NT2/D1 (cell line): ENCODE measurements at places on chromosomes 6 and 20.

GRCh38 chr6:3442431-3443220 lies 14.2 kb downstream of the SLC22A23 start:
- DNase-seq: no peak

- no peak for DNase-seq
Measured at GRCh38 chr6:17574866-17575560, 25.1 kb upstream of the FAM8A1 start.

GRCh38 chr6:47200536-47201334 lies 109.0 kb downstream of the TNFRSF21 start:
- DNase-seq: no peak

DNA sequence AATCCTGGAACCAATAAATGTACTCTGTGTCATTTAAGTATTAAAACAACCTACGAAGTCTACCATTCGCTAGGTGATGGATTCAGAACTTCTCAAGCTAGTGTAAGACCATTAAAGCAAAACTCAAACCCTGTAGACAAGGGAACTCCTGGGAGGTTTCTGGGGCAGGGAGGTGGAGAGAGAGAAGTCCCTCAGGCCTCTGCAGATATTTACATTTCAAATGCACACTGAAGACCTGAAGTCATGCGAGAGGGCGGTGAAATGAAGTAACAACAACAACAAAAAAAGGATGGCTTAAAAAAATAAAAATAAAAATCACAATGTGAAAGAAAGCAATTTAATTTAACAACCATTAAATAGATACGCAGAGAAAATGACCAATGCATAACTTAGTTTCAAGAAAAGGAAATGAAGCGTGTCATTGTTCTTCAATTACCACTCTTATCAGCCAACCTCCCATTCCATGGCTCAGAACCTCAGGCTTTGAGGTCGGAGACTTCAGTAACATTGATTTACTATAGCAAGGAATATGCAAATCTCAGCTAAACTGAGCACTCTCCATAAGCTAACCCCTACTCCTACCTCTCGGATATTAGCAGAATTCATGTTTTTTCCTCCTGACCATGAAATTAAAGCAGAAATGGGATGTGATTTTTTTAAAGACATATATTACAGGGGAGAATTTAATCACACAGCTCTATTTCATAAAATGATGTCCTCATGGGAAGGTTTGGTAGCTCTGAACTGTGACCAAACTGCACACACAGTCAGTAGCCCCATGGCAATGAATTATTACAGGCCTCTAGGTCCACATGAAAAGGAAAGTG lies 140.6 kb downstream of the KIF16B start:
- DNase-seq: no peak

GRCh38 chr6:149031859-149032598 lies 285.2 kb downstream of the UST start:
- no peak for DNase-seq

- DNase-seq: no peak
Measured at GRCh38 chr6:131641554-131641953, 4.5 kb downstream of the ENPP3 start.

DNA sequence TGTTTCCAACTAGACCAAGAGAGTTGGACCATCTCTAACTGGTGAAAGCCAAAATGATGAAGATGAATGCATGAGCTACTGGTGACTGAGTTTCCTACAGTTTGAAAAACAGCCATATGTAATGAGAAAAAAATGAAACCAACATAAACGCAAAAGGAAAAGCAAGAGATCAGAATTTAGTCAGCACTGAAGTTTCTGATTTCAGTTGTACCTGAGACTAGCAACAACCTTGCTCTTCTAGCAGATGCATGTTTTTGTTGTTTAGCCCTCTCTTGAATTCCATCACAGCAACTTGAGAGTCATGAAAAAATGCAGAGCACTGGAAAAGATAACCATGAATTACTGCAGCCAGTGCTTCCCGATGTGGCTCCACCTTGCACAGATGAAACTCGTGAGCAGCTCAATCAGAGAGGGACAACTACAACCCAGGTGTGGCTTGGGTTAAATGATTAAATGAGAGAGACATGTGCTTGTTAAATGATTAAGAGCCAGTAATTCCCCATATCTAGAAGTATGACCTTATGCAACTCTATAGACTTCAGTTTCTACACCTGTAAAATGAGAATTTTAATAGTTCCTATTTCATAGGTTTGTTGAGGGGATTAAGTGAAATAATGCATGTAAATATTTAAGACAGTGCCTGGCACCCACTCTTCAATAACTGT lies 104.8 kb downstream of the ELOVL4 start:
- DNase-seq: no peak

DNA sequence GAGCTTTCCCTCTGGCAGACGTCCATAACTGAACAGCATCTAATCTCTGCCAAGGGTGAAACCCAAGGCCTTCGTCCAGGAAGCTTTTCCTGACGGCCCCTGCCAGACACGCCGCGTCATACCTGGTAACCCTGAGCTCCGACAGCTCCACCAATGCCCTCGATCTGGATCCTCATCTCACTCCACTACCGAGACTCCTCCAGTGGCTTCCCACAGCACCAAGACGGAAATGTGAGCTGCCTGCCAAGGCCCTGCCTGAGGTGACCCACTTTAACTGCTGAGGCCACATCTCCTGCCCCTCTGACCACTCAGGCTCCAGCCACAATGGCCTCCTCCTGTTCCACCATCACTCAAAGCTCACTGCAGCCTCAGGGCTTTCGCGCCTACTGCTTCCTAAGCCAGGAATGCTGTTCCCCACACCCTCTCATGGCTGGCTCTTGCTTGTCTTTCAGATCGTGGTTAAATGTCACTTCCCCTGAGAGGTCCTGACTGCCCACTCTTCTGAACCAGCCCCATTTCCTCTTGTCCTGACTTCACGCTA lies 143.2 kb downstream of the PREX1 start:
- DNase-seq: no peak

DNA sequence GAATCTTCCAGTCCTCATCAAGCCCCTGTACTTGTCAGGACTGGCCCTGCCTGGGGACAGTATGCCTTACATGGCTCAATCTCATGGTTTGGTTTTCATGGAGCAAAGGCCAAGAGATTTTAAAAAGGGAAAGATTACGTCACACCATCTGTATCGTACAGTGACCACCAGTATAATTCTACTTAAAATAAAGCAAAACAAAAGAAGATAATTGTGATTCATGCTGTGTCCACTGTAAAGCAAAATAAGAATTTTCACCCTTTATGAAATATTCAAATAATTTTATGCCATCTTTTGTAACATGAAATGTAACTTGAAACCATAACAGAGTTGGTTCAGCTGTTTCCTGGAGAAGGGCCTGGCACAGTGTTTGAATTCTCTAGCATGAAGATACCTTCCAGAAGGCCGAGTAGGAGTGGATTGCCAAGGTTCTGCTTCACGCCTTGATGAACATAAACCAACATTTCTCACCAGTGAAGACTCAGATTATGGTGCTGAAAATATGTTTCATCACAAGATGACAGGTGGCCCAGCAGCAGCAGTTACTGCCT lies 486.5 kb downstream of the RFPL4B start:
- DNase-seq: no peak

GRCh38 chr6:119344306-119344705 lies 5.3 kb downstream of the MAN1A1 start:
- no peak for DNase-seq

GRCh38 chr6:4883298-4883697 lies 107.1 kb downstream of the CDYL start:
- no peak for DNase-seq

GRCh38 chr6:82908661-82909060 lies 157.0 kb downstream of the UBE3D start:
- DNase-seq: no peak

GRCh38 chr20:19935842-19936241 lies 81.3 kb upstream of the NAA20 start:
- no peak for DNase-seq

GRCh38 chr6:64723327-64724058 lies 983.5 kb downstream of the EYS start:
- DNase-seq: no peak

- DNase-seq: peak; percentile 68
Measured at GRCh38 chr6:144264270-144265060, 20.7 kb upstream of the UTRN start.

DNA sequence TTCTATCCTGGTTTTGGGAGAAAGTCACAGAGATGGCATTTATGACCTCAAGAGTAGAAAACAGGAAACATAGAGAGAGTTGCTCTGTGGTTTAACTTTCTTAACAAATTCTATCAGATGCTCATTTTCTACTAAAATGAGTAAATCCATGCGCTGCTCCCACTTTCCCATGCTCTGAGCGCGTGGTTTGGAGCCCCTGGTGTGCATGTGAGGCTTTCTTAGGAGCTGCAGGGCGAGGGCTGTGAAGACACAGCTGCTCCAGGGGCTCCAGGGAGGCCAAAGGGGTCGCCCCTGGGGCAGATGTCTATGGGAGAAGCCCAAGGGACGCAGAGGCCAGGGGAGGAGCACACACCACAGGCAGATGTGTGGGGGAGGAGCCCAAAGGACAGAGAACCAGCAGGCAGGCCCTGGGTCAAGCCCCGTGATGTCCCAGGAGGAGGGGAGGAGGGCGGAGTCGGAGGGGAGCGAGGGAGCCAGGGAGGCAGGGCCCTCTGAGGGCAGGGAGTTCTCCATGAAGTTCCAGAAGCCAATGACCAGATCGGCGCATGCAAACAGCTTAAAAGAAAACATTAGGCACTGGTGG lies 122.9 kb downstream of the IRF4 start:
- no peak for DNase-seq

GRCh38 chr6:149925253-149925973 lies 2.5 kb upstream of the RAET1G start:
- no peak for DNase-seq

DNA sequence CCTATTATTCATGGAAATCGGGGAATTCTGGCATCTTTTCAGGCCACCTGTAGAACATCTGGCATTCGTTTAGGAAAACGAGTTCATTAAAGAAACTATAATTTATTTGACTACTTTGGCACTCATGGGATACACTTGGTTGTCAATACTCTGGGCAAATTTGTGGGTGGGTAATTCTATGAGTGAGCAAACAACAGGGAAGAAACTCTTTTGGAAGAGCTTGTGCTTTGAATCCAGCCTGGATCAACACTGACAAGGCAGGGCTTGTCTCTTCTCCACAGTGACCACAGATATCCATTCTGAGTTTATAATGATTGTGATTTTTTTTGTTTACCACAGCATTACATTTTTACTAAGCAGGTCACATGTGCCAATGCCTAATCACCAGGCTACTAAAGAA lies 394.7 kb downstream of the THBS2 start:
- DNase-seq: no peak

GRCh38 chr6:39330476-39330875 lies 8.0 kb upstream of the KCNK16 start:
- DNase-seq: no peak

- DNase-seq: no peak
Measured at GRCh38 chr6:3384241-3385143, 72.4 kb downstream of the SLC22A23 start.

GRCh38 chr6:101509536-101509935 lies 116.0 kb downstream of the GRIK2 start:
- DNase-seq: no peak

GRCh38 chr6:17935188-17936149 lies 52.0 kb downstream of the KIF13A start:
- no peak for DNase-seq

DNA sequence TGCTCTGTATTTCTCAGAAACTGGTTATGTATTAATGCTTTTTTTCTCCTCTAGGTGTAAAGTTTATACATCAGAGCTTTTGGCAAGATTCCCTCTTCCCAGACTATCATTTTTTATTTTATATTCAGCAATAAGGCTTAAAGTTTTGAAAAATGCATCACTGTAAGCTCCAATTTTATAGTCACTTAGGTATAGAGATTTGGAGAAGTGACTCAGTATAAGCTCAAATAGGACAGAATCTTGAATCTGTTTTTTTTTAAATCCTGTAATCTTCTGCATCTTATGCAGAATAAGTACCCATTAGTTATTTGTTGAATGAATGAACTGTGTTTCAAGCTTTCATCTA lies 1.0 kb downstream of the NCOA7 start:
- no peak for DNase-seq

DNA sequence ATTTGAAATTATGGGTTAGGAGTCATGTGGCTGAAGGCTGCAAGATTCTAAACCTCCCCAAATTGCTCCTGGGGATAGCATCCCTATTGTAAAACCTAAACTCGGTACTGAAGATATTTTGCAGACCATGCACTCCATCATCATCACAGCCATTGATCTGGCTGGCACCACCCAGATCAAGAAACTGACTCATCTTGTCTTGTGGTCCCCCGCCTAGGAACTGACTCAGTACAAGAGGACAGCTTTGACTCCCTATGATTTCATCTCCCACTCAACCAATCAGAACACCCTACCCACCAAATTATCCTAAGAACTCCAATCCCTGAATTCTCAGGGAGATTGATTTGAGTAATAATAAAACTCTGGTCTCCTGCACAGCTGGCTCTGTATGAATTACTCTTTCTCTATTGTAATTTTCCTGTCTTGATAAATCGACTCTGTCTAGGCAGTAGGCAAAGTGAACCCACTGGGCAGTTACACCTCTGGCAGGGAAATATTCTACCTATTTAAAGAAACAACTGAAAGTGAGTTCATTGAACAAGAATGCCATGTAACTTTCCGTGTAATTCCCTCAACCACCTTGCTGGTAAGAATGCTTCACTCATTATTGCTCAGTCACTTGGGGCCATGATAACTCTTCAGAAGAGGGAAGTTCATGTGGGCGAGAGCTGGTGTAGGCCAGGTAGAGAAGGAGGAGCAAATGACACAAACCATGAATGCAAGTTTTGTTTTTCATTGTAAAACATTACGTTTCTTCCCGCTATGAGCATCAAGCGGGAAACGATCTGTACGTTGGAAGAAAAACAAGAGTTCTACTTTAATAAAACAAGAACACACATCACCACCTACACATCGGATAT lies 602.9 kb upstream of the ARID1B start:
- no peak for DNase-seq

DNA sequence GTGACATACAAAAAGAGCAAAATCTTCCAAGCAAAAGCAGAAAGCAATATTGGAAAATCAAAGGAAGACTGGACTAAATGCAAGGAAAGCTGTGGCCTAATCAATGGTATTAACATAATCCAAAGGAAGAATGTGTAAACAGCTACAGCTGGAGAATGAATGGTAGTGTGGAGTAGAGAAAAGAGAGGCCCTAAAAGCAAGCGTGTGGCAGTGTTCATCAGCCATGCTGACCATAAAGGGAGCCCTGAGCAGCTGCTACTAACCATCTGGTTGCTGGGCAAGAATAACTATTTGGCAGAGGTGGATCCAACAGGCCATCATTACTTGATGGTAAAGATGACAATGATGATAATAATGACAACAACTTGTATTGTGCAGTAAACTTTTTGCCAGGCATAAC lies 148.5 kb upstream of the BEND6 start:
- DNase-seq: no peak

DNA sequence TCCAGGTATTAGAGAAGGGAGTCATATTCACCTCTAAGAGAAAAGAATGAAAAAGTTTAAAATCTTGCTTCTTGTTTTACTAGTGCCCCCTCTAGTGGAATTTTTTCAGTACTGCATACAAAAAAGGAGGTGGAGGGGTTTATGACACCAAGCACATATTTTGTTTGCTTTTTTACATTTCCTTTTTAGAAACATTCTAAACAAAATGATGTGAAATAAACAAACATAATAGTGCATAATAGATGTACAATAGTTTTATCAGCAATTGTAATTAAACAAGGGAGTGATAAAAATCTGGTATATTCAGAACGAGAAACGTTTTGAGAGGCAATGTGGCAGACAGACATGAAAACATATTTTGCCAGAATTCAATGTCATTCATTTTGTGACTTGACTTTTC lies 111.0 kb upstream of the TFAP2D start:
- no peak for DNase-seq

- DNase-seq: no peak
Measured at GRCh38 chr20:18541741-18542140, 25.5 kb upstream of the SMIM26 start.

- DNase-seq: no peak
Measured at GRCh38 chr6:105692613-105693215, 289.8 kb upstream of the PREP start.
